ENCODE measurements at places on chromosomes 11 and 22.

DNA sequence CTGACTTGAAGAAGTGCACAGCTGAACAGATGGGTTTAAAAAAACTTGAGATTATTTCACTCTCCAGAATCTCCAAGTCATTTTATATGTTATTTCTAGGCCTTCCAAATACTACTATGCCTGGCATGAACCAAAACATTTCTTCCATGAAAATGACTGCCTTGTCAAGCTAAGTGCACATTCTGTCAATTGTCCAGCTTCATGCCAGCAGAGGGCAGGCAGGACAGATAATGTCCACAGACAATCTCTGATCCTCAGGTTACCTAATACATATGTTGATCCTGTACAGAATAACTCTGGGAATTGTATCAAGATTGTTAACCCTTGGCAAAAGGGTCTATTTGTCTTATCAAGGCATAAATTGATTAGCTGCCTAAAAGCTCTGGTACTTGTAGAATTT, 229.5 kb downstream of the AASDHPPT start:
- no peak for DNase-seq

GRCh38 chr11:18785411-18785810, 6.2 kb downstream of the PTPN5 start:
- no peak for DNase-seq

DNA sequence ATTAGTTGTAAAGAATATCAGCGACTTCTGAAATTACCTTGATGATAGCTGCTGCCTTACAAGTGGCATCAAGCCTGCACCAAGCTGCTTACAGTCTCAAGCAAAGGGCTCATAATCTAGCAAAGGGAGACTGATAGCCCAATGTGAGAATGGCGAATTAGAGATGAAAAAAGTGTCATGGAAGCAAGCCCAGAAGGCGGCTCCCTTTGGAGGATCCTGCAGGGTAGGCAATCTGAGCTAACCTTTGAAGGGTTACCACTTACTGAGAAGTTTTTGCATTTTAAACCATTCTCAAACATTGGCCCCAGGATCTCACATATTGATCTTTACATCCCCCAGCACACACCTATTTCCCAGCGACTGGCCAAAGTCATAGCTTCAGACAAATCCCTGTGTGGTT, 18.5 kb downstream of the GAB2 start:
- no peak for DNase-seq

DNA sequence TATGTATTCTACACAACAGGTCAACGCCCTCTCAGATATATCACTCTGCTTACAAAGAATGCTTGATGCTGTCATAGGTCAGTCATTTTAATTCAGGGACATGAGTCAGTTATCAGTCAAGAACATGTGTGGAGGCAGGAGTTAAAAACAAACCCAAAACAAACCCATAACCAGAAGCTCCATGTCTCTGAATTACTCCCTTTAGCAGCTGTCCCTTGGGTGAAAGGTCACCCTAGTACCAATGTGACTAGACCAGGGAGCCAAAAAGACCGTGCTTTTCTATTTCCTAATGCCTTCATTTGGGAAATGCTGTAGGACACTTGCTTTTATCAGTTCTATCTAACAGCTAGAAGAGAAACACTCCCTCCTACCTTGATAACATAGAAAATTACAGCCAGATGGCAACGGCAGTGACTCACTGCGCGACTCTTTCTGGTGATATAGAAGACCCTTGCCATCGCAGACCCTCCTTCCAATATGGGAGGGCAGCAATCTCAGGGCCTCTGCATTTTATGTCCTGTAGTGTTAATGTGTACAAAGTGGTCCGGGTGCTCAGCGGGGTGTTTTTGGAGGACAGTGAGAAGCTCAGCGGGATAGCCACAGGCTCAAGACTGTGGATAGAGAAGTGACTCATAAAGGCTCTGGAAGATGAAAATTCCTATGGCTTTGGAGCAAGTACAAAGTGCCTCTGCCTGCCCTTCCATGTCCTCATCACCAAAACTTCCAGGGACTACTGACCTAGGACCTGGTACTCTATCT, 24.8 kb downstream of the APOL5 start:
- DNase-seq = peak; percentile 87

GRCh38 chr22:37334461-37334858, 52.2 kb downstream of the CYTH4 start:
- DNase-seq = no peak

- DNase-seq = no peak
These were observed 19.8 kb downstream of the PIWIL4 start for GRCh38 chr11:94586978-94587377.

GRCh38 chr11:31340903-31341572, 28.5 kb downstream of the DCDC1 start:
- no peak for DNase-seq

DNA sequence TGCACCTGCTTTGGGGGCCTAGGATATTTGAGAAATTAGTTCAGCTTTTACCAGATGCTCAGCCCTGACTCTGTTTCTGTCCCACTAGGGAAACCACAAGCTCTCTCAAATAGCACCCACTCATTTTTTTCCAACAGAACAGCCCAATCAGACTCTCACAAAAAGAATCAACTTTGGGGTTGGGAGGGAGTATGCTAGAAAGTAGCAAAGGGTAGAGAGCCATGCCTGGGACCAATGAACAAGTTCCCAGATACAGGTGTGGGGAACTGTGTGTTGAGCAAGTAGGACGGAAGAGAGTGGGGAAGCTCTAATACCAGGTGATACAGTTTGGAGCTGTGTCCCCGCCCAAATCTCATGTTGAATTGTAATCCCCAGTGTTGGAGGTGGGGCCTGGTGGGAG, 41.1 kb downstream of the TRIM66 start:
- no peak for DNase-seq

GRCh38 chr11:126328938-126329643, 25.2 kb downstream of the DCPS start:
- no peak for DNase-seq

GRCh38 chr11:72014761-72015320, 16.1 kb downstream of the IL18BP start:
- no peak for DNase-seq

DNA sequence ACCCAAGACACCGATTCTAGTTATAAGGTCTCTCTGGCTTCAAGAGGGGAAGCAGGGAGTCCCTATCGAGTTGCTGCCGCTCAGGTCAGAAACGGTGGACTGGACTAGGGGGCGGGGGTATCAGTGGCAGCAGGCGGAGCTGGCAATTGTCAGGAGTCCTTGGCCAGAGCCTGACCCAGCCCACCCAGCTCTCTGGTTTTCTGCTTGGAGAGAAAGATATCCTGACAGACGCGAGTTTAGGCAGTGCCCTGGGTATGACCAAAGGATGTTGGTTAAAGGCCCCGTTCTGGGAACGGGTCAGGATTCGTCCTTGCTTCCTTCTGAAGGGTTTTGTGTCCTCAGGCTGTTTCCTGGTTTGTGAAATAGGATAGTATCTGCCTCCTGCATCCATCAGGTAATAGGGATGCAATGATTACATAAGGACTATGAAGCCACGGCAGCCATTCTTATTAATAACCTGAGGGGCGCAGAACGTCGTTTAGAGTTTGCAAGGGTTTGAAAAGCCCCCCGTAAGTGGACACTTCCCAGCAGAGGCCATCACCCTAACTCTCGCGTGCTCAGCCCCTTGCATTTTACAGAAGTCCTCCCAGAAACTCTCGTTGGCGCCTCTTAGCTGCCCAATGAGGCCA, 700 bp upstream of the DEPDC5 start:
- DNase-seq = peak; percentile 56

GRCh38 chr11:133930767-133931448, 25.9 kb downstream of the IGSF9B start:
- no peak for DNase-seq

GRCh38 chr11:18056561-18057181, 10.6 kb upstream of the TPH1 start:
- DNase-seq = no peak

DNA sequence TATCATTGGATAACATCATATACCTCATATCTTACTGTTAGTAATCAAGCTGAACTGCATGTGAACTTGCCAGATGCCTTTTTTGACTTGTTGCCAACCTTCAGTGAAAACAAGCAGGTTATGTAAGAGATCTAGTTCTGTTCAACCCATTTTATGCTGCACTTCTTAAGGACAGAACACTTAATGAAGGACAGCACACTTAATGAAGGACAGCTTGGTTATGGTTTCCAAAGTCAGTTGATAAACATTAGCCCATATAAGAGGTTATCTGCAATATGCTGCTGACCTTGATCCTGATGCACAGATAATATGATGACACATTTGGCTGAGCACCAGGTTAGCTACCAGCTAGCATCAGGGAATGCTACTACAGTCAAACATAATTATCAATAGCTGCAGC, 358.7 kb upstream of the PDGFD start:
- no peak for DNase-seq

DNA sequence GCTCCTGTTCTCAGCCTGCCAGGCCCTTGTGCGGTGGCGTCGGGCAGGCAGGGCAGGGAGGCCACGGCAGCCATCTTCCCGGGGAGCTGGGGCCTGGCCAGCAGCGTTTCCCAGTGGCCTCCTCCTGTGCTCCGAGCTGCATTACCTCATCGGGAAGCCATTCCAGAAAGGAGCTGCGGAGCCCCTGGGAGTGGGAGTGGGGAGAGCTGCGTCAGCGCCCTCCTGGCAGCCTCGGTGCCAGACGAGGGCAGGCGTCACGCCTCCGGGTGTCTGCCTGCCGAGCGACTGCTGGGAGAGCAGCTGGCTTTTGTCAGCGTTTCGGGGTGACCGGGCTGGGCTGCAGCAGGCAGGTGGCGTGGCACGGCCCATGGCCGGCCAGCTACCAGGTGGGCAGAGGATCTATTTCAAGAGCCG, 30.9 kb upstream of the WNT7B start:
- peak; percentile 33 for DNase-seq

- DNase-seq = no peak
These were observed 25.8 kb upstream of the KCNQ1OT1 start for GRCh38 chr11:2725368-2726300.

DNA sequence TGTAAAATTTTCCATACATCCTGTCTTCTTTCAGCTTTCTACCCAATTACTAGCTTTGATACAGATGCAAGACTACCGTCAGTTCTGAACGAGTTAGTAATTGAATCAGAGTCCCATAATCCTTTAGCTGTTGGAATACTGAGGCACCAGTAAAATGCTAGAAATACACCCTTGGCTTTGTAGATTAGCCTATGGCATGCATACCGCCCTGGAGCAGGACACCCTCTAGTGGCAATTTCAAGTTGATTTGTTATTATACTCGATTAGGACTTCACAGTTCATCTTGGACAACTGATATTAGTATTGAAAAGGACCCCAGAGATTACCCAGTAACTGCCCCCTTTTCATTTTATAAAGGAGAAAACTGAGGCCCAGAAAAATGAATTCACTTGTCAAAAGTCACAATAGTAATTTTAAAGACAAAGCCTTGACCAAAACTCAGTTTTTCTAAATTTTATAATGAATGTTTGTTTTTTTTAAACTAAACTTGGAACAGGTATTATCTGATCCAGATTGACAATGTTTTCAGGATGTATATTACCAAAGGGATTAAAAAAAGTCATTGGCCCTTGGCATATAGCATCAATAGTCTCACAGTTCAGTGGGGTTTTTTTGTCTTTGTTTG, 72.6 kb downstream of the HIPK3 start:
- peak; percentile 67 for DNase-seq

DNA sequence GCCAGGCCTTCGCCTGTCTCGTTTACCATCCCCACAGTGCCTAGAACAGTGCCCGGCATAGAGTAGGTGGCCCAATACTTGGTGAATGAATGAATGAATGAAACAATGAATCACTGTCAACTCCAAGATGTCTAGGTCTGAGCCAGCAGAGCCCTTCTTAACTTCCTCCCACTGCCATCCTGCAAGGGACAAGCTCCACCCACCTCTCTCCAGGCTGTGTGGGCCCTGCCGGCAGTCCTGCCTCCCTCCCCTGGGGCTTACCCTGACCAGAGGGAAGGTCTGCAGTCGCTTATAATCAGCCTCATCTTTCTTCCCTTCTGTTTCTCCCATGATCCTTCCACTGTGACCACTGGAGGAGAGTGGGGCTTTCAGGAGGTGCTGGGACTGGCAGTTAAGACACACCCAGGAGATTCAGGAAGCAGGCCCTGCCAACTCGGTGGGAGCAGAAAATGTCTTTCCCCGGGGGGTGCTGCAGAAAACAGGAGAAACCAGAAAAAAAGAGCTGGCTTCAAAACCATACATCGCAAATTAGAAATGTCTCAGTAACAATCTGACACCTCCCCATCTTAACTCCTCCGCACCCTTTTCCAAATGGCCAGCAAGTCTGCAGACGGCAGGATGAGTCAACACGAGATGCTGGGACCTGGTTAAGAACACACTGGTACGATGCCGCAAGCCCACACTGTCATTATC, 11.4 kb downstream of the DNAL4 start:
- DNase-seq = no peak

DNA sequence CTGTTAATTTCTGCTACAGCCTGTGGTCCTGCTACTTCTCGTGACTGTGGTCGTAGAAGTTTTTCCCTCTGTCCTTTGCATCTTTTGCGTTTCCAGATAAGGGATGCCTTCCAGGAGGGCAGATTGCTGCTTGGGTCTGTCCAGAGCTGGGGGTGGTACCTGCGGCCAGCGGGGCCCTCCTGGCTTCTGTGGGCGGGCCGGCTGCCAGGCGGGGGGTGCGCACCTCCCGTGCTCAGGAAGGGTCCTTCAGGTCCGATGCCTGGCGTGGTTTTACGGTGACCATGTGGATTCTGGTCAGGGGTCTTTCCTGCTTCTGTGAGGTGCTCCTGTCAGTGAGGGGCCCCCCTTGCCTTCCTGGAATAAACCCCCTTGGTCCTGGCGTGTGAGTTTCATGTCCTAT, 84.8 kb downstream of the KCNQ1 start:
- DNase-seq = no peak

GRCh38 chr11:131064373-131064991, 148.2 kb upstream of the SNX19 start:
- peak; percentile 33 for DNase-seq

DNA sequence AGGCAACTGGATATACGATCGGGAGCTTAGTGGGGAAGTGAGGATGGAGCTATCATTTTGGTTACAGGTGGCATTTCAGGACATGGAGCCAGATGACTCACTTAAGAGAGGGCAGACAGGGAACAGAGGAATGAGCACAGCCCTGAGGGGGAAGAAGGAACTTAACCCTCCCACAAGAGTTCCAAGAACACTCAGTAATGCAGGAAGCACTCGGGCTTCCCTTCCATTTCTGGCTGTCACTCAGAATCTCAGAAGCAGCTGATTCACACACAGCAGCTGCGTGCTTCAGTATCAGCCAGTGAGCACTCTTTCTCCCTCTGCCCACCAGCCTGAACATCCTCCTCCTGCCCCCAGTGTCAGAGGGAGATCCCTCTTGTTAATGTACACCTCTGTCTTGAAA, 34.8 kb downstream of the EFCAB6 start:
- no peak for DNase-seq

- DNase-seq = no peak
These were observed 41.4 kb downstream of the TTC17 start for GRCh38 chr11:43399983-43400630.

DNA sequence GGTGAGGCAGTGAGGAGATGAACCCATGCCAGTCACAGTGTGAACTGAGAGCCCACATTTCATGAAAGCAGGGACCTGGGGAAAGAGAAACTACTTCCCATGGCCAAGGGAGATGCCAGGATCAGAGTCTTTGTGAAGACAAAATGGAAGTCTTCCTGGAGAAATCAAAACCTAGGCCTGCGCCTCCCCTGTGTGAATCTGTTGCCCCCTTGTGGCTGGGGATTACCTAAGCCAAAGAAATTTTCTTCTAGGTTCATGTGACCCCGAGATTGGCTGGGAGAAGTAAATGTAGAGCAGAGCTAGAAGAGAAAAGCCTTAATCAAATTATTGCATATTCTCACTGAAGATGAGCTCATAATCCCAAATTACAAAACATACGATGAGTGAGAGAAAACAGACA, 1075.3 kb downstream of the TBC1D22A start:
- no peak for DNase-seq

Measured in dermis microvascular lymphatic vessel endothelial cell (primary cell).